ENCODE measurements at places on chromosomes 1 and 21.

DNA sequence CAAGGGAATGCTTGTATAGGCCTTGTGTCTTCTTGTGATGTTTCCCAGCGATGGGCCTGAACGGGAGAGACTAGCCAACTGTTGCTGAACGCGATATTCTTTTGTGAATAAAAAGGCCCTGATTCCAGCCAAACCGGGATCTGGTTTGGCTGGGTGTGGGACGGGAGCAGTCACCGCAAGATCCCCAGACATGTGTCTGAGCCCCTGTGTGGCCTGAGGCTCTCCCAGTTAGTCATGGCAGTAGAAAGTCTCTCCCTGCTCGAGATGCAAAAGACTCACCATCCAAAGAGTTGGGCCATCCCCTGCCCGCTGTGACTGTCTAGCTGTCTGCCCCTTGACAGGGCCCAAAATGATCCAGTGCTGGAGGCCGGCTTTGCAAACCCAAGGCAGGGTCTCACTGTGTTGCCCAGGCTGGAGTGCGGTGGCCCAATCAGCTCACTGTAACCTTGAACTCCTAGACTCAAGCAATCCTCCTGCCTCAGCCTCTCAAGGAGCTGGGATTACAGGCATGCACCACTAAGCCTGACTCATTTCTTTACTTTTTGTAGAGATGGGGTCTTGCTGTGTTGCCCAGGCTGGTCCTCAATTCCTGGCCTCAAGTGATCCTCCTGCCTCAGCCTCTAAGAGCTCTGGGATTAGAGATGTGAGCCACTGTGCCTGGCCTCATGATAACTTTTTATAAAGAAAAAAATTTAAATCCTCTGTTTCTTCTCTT is 56.4 kb downstream of the KIF26B start:
- DNase-seq = no peak

DNA sequence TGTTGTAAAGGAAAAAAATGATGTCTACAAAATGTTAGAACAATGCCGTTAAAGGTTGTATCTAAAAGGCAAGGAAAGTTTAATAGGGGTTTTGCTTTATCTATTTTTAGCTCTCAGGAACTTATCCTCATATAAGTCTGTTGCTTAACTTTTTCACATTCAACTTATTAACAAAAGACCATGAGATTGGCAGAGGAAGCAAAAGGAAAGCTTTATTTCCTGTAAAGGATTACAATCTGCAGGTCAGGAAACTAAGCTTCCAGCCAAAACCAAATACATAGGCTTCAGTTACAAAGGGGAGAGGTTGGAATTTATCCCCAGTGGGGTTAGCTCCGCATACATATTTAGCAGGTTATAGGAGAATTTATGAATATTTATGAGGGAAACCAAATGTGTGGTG is 58.7 kb upstream of the KIAA1614 start:
- no peak for DNase-seq

GRCh38 chr21:43911935-43912487 is 47.0 kb downstream of the AGPAT3 start:
- no peak for DNase-seq

GRCh38 chr1:209893751-209894150 is 44.3 kb upstream of the SYT14 start:
- no peak for DNase-seq

DNA sequence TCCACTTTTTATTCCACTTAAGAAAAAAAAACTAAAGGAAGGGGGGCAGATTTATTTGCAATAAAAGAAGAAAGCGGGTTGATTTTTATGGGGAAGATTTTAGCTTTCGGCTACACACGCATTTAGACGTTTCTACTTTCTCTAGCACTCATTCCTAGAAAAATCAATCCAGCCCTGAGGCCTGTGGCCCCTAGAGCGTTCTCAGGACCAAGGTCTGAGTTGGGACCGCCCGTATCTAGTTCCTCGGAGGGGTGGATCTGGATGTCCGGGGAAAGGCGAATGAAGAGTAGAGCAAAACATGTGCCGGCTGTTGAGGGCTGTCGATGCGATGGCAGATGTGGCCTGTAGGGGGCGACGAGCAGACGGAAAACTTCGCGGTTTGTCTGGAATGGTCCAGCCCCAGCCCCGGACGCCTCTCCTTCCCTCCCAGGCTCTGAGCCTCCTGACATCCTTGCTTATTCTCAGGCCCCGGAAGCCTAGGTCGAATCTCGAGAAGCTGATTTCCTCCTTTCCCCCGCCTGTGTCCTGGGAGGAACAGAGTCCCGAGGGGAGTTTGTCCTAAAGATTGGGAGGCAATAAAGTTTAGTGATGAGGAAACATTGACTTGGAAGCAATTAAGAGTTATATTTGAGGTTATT is 5.2 kb downstream of the FOXD3 start:
- no peak for DNase-seq

DNA sequence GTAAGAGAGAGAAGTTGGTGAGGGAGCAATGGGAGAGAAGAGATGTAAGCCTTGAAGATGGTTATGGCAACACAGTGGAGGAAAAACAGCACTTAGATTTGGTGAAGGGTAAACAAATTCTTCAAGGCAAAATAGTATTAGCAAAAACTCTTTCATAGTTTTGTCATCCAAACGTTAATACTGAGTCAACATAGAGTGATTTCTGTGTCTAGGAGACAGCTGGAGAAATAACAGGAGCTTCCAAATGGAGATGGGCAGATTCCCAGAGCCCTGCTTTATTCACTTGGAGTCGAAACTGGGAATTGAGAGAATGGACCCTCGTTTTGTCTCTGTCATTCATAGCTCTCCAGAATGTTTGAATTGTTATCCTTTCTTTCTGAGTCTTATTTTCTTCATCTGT is 68.3 kb downstream of the PLA2G4A start:
- DNase-seq = no peak

DNA sequence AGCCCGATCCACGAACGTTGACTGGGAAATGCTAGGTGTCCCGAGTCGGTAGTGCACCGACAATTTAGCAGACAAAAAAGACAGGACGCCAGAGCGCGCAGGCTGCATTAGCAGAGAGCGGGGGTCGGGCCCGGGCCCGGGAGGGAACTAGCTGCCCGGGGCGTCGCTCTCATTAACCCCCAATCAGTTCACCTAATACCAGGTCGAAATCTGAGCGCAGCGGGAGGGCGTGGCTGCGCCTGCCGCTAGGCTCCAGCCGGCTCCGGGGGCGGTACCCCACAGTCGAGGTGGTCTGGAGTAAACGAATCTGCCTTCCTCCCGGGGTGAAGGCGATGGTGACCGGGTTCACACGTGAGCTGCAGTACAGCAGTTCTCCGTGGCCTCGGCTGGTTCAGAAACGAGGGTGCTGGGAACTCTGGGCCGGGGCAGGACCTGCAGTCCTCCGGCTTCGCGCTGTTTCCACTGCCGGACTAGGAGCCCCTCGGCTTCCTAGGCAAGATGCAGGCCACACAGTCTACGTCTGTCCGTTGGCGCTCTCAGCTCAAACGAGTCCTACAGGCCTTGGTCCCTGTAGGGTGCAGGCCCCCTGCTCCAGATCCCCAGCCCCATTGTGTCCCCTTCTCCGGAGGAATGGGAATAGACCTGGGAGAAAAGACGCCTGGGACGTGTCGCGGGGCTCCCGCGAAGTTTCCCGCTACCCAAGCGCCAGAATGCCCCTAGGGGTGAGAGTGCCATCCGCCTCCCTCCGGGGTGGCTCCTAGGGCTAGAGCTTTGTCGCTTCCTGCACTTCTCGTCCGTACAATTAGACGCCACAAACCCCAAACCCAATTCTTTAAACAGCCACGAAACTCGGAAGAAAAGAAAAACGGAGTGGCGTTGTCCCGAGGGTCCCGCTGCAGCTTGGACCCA is 2.0 kb downstream of the GFI1 start:
- DNase-seq = peak; percentile 58

- DNase-seq = no peak
Observed at GRCh38 chr1:973459-974292, 7.4 kb downstream of the PLEKHN1 start.

- DNase-seq = no peak
Observed at GRCh38 chr1:29156543-29157268, 25.0 kb downstream of the SRSF4 start.

DNA sequence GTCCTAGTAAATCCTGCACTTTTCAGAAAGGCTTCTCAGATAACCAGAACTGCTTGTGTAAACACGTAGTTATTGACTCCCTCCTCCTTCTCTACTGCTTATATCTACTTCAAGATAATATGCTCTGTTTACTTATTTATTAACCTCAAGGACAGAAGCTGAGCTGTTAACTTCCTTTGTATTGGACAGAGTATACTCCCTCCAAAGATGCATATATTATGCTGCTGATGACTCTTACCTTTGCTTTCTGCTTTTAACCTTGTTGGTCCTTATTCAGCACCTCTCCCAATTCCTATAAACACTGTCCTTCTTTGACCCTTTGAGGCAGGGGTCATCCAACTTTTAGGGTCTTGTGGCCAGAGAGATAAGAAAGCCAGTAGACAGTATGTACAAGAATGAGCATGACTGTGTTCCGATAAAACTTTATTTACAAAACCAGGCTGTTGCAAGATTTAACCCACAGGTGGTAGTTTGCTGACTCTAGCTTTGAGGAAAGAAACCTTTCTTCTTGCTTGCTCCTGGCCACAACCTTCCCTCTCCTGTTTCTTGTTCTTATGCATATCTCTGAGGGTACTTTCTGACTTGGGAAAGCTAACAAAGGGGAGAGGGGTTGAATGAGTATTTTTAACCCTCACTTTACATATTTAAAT is 4.9 kb downstream of the TPM3 start:
- no peak for DNase-seq

- no peak for DNase-seq
Observed at GRCh38 chr1:14939527-14940284, 213.8 kb upstream of the TMEM51 start.

DNA sequence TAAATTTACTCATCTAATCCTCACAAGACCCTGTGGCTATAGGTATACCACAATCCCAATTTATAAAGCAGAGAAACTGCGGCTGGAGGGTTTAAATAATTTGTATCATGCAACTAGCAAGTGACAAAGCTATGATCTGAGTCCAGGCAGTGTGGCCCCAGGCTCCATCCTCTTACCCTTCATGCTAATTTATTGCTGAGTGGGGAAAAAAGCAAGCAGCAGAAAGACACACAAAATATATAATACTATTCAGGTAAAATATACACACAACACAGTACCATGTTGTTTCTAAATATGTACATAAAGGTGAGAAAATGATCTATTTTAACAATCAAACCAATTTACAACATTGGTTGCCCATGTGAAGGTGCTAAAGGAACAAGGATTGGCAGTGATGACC is 17.3 kb upstream of the LORICRIN start:
- no peak for DNase-seq

- no peak for DNase-seq
Observed at GRCh38 chr1:2115702-2116341, 65.6 kb downstream of the PRKCZ start.

DNA sequence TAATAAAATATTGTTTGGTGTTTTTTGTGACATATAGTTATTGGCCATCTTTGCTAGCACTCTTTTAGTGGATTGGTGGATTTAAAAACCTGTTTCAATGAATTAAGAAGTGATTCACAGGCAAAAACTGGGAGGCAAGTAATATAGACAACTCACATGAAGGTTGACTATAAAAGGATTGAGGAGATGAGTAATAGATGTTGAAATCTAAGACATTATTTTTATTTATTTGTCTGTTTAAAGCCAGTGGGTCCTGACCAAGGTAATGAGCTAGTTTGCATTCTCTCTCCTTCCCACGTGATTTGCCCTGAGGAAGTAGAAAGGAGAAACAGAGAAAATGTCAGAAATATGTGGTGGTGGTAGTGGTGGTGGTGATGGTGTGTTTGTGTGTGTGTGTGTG is 351.5 kb upstream of the ZP4 start:
- no peak for DNase-seq

GRCh38 chr1:32151319-32151787 is 28.1 kb upstream of the TXLNA start:
- DNase-seq = no peak

- no peak for DNase-seq
Observed at GRCh38 chr1:238468068-238468467, 577.3 kb upstream of the ZP4 start.

DNA sequence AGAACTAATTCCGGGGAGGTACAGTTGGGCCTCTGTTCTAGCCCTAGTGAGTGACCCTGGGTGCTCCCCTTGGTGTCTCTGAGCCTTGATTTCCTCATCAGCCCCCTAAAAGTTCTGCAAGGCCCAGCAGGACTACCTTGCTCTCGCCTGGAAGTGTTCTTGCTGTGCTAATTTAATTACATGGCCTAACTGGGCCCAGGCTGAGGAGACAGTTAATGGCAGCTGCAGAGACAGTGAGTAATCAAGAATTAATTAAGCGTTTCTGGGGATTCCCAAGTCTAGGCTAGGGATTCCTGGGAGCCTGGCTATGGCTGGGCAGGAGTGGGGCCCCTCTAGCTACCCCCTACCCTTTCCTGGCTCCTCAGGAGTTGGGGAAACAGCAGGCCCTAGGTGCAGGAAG is 24.7 kb upstream of the DMBX1 start:
- DNase-seq = no peak

DNA sequence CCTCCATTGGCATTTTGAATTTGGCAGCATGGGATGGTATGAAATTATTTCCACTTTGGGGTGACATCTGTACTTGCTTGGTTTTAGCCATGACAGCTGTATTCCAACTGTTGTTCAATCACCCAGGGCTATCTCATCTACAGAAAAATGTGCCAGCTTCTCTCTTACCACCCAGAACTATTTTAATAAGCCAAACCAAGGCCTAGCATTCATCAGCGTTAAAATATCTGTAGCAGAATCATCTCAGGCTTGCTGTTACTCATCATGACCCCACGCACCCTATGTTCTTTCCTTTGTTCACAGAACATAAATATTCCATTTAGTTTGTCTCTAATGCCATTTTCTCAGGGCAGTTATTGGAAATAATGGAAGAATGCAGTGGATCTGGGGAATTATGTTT is 49.8 kb downstream of the GIPC2 start:
- DNase-seq = no peak

DNA sequence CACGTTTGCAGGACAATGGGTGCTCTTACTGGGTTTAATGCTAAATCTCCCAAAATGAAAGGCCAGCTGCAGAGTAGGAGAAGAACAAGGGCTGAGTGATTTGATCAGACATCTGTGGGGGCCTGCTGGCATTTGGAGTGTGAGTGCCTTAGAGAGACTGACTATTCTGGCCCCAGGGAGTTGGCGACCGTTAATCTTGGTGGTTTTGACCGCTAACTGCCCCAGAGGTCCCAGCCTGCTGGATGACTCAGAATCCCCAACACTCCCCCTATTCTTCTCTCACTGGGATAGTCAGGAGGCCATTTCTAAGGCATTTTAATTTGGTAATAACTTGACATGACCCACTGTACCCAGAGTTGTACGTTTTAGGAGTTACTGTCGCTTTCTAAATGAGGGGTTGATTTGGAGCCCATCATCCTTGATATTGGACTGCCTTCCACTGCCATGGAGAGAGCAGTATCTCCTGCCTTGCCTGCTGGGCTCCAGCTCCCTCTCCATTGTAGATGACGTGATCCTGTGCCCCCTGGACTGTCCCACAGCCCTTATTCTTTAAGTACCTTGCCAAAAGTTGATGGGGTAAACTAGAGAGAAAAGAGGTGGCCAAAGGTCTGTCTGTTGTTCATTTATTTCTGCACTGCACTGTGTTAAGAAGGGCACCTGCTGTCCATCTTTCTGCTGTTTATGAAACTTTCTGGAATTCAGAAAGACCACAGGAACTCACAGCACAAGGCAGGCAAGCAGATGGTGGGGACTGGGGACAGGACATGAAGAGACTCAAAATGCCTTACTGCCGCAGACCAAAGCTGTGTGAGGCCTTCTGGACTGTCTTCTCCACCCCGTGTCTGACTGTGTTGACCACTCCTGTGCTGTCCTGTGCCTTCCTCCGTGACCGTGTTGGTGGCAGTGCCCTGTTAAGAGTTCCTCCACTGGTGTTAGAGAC is 98.2 kb upstream of the ARTN start:
- no peak for DNase-seq
